Transverse colon (tissue), 4 donors: ENCODE measurements at places on chromosomes 5 and 9. TPM values are rescaled to one million over a fixed set of nuclear protein-coding genes. Genes with fewer than 3 reads are reported as not detected.
A peak's percentile ranks its signal among the peaks of the same experiment; 100 is the strongest.

- H3K4me1 ChIP-seq, result peaks cover 1% of the 10 kb centered on the region
- no peak overlapping the region for H3K4me3 ChIP-seq
- DNase-seq, result no peak
- H3K27me3 ChIP-seq, result no peaks in the 10 kb centered on the region
- H3K36me3 ChIP-seq, result no peaks in the 10 kb centered on the region
- H3K27ac ChIP-seq, result peak overlapping the region; percentile 97
These were observed 4.3 kb upstream of the DOLPP1 start for GRCh38 chr9:129076640-129077037.

DNA sequence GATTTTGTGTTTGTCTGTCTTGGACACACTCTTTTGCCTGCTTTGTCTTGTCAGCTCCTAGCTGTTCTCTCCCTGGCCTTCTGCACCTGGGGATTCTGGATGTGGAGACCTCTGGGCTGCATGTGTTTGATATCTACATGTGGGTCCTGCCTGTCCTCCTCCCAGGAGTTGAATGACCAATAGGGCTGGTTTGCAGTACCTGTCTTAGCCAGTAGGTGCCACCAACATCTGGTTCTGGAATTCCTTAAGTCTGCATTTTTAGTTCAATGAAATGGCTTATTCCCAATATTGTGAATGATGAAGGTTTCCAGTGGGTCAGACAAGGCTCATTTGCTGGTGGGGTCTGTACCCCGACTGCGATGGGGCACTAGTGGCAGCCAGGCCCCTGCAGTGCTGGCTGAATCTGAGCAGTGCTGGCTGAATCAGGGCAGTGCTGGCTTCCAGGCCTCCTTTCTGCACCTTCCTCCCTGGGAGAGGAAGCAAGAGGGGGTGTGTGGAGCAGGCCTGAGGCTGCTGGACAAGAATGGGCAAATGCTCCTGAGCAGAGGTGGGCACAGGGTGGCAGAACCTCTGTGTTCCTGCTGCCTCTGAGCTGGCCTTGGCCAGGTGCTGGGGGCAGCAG is 73.3 kb downstream of the RXRA start:
- no peaks in the 10 kb centered on the region for H3K36me3 ChIP-seq
- H3K4me1 ChIP-seq, result peaks cover 28% of the 10 kb centered on the region
- no peak overlapping the region for H3K4me3 ChIP-seq

GRCh38 chr9:5438301-5439162 is 807 bp upstream of the PLGRKT start:
- H3K27me3 ChIP-seq, result no peaks in the 10 kb centered on the region
- DNase-seq, result peak; percentile 34
- H3K4me1 ChIP-seq, result peaks cover 15% of the 10 kb centered on the region
- no peaks in the 10 kb centered on the region for H3K36me3 ChIP-seq
- H3K27ac ChIP-seq, result peak overlapping the region; percentile 97

GRCh38 chr9:87280421-87280820 is 217.2 kb upstream of the DAPK1 start:
- H3K27ac ChIP-seq, result no peak overlapping the region
- H3K36me3 ChIP-seq, result no peaks in the 10 kb centered on the region
- DNase-seq, result no peak

TLX3 gene
- total RNA-seq, result not detected

DOCK2 gene
- total RNA-seq, result 24.0 TPM

- peak overlapping the region; percentile 47 for H3K27ac ChIP-seq
- no peaks in the 10 kb centered on the region for H3K36me3 ChIP-seq
- H3K4me1 ChIP-seq, result peaks cover 5% of the 10 kb centered on the region
- no peak for DNase-seq
- H3K27me3 ChIP-seq, result peaks cover 29% of the 10 kb centered on the region
These were observed 545 bp downstream of the PALM2AKAP2 start for GRCh38 chr9:109780453-109781033.

GRCh38 chr9:37187713-37188439 is 67.5 kb downstream of the ZCCHC7 start:
- no peak overlapping the region for H3K27ac ChIP-seq
- DNase-seq, result no peak
- H3K36me3 ChIP-seq, result no peaks in the 10 kb centered on the region

DNA sequence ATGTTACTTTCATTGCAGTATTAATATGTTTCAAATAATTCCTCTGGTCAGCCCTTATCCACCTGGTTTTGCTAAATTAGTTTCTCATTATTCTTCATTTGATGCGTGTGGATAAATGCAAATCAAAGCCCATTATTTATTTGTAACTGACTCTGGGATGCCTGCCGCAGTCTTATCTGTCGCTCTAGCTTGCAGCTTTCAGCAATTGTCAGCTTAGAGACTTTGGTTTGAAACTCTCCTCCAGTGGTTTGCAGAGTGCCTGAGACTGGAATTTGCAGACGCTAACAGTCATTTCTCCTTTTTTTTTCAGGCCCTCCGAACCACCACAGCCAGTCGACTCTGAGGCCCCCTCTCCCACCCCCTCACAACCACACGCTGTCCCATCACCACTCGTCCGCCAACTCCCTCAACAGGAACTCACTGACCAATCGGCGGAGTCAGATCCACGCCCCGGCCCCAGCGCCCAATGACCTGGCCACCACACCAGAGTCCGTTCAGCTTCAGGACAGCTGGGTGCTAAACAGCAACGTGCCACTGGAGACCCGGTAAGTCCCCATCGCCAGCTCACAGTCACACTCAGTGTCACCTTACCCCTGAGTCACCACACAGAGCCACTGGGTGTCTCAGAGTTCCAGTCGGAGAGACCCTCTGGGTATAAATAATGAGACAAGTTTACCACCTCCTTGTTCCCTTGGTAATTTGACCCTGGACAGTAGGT is 339.0 kb upstream of the WWC1 start:
- H3K27ac ChIP-seq, result no peak overlapping the region
- no peaks in the 10 kb centered on the region for H3K36me3 ChIP-seq
- no peaks in the 10 kb centered on the region for H3K27me3 ChIP-seq
- no peak overlapping the region for H3K4me3 ChIP-seq
- DNase-seq, result no peak

DNA sequence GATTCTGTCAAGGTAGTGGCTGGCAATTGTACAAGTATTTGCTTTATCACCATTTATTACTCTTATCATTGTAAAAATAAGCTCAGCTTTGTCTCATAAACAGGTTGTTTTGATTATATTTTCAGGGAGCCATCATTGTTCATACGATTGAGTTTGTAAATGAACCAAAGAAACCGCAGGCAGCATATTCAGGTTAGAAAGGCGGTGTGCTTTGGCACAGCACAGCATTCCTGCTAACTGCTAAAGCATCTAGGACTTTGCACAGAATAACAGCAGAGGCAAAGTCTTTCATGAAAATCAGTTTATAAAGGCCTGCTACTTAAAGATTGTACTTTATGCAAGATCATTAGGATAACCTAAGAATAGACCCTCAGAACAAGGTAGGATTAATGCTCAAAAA is 281.5 kb upstream of the SLC24A2 start:
- no peak overlapping the region for H3K4me3 ChIP-seq
- no peak for DNase-seq
- no peaks in the 10 kb centered on the region for H3K4me1 ChIP-seq

DNA sequence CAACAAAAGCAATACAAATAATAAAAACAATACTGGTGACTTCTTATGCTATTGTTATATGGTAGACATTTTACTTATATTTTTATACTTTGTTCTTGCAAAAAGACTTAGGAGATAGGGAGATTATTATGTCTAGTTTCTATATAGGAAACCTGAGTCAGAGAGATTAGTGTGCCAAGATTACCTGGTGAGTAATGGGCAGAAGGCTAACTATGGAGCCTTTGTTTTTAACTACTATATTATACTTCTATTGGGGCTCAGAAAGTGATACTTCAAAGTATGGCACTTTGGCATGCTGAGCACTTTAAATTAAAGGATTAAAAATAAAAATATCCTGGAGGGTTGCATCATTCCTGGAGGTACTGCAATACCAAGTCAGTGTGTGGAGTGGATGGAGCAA is 117.5 kb upstream of the CLINT1 start:
- H3K27me3 ChIP-seq, result no peaks in the 10 kb centered on the region
- H3K36me3 ChIP-seq, result no peaks in the 10 kb centered on the region
- H3K4me1 ChIP-seq, result no peaks in the 10 kb centered on the region

- no peak overlapping the region for H3K27ac ChIP-seq
- H3K27me3 ChIP-seq, result no peaks in the 10 kb centered on the region
- no peaks in the 10 kb centered on the region for H3K4me1 ChIP-seq
- no peaks in the 10 kb centered on the region for H3K36me3 ChIP-seq
- no peak for DNase-seq
- no peak overlapping the region for H3K4me3 ChIP-seq
These were observed 16.2 kb upstream of the ITGA1 start for GRCh38 chr5:52771343-52772039.

DNA sequence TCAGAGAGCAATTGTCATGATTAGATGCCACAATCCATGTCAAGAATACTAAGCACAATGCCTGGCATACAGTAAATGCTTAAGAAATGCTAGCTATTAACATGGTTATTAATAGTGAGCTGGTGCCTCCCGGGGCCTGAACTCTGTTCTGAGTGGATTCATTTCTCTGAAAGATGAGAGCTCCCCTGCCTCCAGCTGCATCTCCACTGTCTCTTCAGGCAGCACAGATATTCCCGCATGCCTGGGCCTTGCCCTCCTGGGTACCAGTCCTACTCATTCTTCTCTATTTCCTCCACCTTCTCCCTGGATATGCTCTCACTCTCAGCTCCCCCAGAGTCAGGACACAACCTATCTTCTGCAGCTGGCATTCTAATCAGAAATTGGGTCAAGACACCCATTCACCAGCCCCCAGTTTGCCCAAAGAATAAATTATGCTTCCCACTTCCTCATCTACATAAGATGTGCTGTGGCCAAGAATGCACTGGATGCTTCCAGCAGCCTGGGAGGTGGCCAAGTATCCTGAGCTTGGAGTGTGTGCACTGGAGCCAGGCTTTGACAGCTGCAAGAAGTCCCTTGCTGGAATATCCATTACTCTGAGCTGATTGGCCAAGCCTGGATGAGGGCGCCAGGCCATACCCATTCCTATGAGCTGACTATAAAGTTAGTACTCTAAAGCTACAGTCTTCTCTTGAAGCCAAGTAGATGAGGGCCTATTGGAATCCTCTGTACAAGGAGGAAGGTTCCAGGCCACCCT is 669.0 kb downstream of the ACTL7B start:
- no peak overlapping the region for H3K27ac ChIP-seq
- peak; percentile 36 for DNase-seq
- no peaks in the 10 kb centered on the region for H3K27me3 ChIP-seq
- H3K4me1 ChIP-seq, result peaks cover 5% of the 10 kb centered on the region
- H3K36me3 ChIP-seq, result no peaks in the 10 kb centered on the region
- H3K4me3 ChIP-seq, result no peak overlapping the region

- H3K27ac ChIP-seq, result no peak overlapping the region
- no peak for DNase-seq
- H3K27me3 ChIP-seq, result no peaks in the 10 kb centered on the region
- no peaks in the 10 kb centered on the region for H3K4me1 ChIP-seq
These were observed 276.9 kb upstream of the DAP start for GRCh38 chr5:11037941-11038340.

C9orf78 gene
- total RNA-seq, result 263 TPM

- H3K27ac ChIP-seq, result no peak overlapping the region
- no peaks in the 10 kb centered on the region for H3K27me3 ChIP-seq
- H3K4me3 ChIP-seq, result no peak overlapping the region
- H3K36me3 ChIP-seq, result no peaks in the 10 kb centered on the region
- no peaks in the 10 kb centered on the region for H3K4me1 ChIP-seq
These were observed 34.6 kb downstream of the CSF1R start for GRCh38 chr5:150051657-150052195.

DNA sequence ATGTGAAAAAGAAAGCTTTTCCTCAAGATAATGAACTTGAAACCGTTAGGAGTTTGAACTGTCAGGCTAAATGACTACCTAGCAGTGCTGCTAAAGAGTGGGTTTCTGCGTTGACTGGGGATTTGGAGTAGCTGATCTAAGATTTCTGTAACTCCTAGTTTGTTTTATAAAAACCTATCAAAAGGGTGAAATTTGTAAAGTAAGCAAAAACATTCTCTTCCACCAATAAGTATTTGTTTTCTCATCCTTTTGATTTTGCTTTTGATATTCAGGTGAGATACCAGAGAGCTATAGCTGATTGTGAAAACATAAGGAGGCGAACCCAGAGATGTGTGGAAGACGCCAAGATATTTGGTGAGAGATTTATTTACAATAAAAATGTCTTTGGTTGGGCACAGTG is 4.1 kb downstream of the GRPEL2 start:
- H3K27ac ChIP-seq, result no peak overlapping the region
- no peak overlapping the region for H3K4me3 ChIP-seq

SLC27A6 gene
- 0.27 TPM for total RNA-seq
